ENCODE measurements at places on chromosomes 3 and 15.

- no peak for DNase-seq
These were observed 388.7 kb upstream of the SGO1 start for GRCh38 chr3:20574746-20575145.

DNA sequence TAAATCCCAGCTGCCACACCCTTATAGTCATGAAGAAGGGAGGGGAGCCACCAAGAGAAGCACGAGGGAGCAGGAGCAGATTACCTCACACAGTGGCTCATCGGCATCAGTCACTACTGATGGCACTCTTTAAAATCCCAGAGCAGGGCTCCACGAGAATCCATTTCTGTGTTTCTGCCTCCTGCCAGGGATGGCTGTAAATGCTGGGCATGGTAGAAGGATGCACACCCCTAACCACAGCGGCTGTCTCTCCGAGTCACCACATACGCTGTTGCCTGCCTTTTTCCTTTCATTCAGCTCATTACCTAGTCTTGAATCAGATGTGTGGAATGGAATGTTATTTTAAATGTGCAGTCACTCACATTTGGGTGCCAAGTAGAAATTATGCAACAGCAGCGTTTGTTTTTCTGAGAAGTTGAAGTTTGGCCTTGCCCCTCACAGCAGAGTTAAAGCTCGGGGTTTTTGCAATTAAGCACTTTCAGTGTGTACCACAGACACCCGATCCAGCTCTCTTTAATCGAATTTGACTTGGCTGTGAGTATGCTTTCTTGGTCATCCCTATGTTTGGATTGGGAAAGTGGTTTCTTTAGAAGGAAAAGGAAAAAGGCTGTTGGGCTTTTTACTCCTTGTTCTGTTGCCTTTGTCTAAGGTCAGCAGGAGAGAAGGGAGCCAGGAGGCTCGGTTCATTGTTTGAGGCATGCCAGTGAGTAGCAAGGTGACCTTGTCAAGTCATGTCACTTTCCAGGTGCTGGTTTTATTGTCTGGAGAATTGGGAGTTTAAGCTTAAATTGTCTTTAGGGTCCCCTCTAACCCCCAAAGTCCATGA is 284.2 kb upstream of the TPM1 start:
- no peak for DNase-seq

DNA sequence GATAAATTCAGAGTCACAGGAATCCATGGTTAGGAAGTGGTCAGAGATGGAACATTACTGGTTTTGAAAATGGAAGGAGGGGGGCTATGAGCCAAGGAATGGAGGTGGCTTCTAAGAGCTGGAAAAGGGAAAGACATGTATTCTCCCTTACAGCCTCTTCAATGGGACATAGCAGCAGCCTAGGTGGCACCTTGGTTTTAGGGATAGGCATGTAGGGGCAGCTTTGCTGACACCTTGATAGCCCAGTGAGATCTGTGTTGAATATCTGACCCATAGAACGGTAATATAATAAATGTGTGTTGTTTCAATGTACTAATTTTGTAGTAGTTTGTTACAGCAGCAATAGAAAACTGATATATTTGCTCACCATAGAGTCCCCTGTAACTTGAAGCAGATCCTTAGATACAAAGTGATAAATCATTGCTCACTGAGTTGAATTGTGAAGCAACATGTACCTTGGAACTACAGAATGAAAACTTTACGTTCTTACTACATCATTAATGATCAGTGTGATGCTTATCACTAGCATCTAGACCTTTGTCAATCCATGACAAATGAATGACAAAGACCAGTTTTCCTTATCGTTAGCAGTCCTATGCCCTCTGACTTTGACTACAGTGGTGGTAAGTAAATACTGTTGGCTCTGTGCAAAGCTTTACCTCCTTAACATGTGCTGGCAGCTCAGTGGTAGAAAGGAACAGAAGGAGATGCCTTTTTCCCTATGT is 53.8 kb downstream of the TMEM45A start:
- no peak for DNase-seq

DNA sequence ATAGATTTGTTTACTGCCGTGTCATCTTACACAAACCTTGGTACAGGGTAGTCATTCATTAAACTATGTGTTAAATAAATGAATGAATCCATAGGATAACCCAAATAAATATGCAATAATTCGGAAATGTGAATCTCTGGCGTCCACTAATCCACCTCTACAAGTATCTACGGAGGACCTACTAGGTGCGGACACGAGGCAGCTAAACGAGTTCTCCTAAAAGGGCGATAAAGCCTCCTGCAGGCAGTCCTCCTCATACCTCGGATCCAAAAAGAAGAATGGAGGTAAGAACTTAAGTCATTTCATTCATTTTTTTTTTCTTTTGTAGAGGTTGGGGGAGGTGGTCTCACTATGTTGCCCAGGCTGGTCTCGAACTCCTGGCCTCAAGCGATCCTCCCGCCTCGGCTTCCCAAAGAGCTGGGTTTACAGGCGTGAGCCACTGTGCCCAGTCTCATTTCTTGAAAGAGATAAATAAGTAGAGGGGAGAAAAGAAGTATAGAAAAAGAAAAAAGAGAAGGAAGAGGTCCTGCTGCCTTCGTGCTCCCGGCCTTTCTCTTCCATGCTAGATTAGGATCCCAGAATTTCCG is 706 bp upstream of the RPL35A start:
- no peak for DNase-seq

GRCh38 chr3:133926736-133927539 is 31.3 kb upstream of the RAB6B start:
- DNase-seq, result no peak

DNA sequence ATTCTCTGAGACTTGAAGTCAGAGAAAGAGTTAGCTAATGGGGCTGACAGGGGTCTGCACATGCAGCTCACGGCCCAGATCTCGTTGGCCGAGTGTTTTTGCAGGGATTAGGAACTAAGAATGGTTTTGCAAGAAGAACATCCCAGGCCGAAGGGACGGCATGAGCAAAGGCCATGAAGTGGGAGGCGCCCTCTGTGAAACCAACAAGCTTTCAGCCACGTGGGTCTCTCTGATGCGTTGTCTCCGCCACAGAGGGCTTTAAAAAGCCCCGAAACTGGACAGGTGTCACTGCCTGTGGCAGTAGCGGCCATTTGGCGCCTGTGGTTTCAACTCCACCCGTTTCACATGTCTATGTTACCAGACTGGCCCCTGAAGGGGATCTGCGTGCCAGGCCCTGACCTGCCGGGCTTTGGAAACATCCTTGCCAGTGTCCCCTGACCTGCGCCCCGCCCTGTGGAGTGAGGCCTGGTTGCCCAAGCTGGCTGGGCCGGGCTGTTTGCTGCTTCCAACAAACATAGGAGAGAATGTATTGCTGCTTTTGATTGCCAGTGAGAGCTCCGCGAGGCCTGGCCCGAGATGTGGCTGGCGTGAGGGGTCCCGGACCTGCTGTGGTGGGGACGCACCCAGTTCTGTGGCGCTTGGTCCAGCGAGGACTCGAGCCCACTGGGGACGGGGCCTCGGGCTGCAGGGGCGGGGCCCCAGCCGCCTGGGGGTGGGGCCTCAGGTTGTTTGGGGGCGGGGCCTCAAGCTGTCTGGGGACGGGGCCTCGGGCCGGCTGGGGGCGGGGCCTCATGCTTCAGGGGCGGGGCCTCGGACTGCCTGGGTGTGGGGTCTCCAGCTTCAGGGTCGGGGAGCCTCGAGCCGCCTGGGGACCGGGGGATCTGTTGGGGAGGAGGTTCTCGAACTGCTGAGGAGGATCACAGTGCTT is 30.4 kb downstream of the GOLGA6L2 start:
- DNase-seq, result no peak

GRCh38 chr15:60590935-60591495 is 112.1 kb upstream of the ICE2 start:
- peak; percentile 26 for DNase-seq

- no peak for DNase-seq
These were observed 15.6 kb downstream of the SMAD3 start for GRCh38 chr15:67080900-67081431.
